ENCODE measurements at places on chromosomes 13 and 19. TPM values are rescaled to one million over a fixed set of nuclear protein-coding genes. Genes with fewer than 3 reads are reported as not detected.

- DNase-seq = no peak
Observed at GRCh38 chr13:100440751-100441425, 147.7 kb downstream of the GGACT start.

LCP1 gene
- 1,009 TPM for total RNA-seq

ENOX1 gene
- total RNA-seq = not detected

NLRP7 gene
- total RNA-seq = not detected

DNA sequence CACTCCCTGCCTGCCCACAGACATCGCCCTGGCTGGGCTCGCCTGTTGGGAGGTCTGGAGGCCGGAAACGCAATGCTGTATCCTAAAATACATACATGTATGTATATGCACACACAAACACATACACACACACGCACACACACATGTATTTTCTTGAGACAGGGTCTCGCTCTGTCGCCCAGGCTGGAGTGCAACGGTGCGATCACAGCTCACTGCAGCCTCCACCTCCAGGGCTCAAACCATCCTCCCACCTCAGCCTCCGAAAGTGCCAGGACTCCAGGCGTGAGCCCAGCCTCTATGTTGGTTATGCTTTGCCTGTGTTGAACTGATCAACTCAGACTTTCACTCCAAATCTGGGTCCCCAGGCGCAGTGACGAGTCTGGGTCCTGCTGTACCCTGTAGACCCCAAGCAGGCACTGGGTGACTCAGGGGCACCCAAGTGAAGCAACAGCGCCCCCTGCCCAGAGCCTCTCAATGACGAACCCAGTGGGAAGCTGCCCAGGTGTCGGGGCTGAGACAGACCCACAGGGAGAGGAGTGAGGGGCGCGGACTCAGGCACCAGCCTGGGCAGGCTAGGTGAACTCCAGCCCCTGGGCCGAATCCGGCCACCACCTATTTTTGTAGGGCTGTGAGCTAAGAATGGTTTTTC, 27.4 kb upstream of the CACTIN start:
- DNase-seq = no peak

GRCh38 chr13:90591927-90592268, 755.6 kb upstream of the MIR17HG start:
- no peak for DNase-seq

DNA sequence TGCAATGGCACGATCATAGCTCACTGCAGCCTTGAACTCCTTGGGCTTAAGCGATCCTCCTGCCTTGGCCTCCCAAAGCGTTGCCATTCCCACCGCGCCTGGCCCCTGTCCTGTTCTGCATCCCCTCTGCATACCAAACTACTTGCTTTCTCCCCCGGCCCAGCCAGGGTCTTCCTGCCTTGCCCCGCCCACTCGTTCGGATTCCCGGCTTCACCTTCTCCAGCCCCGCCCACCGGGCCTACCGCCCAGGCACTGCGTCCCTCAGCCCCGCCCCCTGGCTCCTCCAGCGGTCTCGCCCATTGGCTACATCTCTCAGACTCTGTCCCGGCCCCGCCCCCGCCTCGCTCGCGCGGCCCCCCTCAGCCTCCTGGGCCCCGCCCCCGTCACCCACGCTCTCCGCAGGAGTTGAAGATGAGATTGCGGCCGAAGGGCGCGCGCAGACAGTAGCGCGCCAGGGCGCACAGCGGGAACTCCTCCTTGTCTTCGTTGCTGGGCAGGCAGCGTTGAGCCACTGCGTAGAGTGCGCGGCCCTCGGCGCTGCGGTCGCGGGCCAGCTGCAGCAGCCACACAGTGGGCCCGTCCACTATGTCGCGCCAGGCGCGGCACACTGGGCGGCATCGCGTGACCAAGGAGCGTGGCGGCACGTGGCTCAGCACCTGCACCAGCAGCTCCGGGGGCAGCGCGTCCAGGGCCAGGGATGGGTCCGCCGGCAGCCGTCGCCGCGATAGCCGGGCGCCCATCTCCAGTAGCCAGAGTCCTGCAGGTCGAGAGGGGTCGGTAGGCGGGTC, 19.0 kb downstream of the MRPS12 start:
- DNase-seq = peak; percentile 84

DCLK1 gene
- not detected for total RNA-seq

DNA sequence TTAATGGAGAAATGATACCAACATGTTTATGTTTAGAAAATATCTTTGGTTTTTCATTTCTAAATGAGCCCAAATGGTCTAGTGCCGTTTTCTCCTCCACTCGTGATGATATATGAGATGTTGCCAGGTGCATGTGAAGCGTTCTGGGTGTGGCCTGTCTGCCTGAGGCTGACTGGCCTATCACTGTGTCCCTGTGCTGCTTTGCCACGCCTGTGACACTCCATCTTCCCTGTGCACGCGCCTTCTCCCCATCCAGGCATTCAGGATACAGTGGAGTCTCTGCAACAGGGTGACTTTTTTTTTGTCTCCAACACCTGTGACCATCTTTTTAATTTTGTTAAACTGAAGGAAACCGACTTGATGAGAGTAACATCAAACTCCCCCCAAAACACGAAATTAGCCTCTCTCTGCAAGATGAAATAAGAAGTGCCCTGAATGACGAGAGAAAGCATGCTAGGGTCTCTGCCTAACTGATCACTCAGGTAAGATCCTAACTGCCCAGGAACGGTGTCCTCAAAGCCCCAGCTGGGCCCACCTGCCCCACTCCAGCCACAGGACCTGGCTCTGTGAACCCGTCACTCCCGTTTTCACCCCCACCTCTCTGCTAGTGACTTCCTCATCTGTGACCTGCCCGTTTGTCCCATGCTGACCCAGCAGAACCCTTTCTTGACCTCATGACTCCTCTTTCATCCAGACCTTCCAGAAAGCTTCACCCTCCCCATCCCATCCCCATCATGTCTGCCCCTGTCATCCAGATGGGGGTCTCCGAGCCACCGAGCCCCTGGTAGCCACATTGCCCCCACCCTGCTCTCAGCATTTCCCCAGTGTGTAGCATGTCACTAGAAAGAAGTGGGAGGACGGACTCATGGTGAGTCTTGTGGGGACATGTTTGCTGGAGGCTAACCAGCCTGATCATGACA, 33.2 kb upstream of the TFDP1 start:
- no peak for DNase-seq

DNA sequence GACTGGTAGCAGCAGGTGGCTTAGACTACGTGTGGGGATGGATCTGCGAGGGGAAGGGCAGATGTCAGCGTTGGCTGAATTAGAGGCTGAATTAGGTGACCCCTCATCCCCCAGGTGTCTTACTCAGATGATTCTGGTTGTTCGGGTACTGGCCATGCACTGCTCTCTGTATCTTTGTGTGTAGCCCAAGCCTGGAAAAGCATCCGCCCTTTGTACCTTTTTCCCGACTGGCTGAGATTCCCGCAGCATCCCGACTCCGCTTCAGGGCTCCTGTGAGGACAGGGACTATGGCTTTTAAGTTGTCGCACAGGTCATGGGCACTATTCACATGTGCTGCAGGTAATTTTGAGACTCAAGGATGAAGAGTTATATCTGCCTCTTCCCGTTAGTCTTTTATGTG, 7.2 kb downstream of the TFDP1 start:
- no peak for DNase-seq

MAU2 gene
- 105 TPM for total RNA-seq

LILRB1 gene
- total RNA-seq = 2.3 TPM

- DNase-seq = no peak
Observed at GRCh38 chr19:904545-904944, 8.5 kb downstream of the R3HDM4 start.

DNA sequence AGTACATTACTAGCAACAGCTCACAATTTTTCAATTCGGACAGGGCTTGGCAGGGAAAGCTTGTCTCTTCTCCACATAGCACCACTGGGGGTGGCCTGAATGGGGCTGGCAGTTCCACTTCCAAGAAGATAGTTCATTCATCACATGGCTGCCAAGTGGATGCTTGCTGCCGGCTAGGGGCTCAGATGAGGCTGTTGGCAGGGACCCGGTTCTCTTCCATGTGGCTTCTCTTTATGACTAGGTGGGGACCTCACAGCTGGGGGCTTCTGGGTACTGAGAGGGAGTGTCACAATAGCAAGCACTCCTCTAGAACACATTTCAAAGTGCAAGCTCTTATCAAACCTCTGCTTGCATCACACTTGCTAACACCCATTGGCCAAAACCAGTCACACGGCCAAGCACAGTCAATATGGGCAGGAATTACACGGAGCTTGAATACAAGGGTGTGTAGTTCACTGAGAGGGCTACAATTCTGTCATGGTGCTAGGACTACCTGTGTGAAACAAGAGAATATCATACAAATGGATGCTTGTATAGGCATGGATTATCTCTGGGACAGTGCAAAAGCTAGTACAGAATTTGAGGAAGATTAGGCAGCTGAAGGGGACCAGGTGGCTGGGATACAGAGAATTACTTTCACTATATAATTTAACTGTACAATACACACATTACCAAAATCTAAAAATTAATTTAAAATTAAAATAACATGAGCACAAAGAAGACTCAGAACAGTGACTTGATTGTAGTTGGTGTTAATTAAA, 32.3 kb downstream of the ATP7B start:
- no peak for DNase-seq

GRCh38 chr19:17394891-17395415, 957 bp upstream of the CCDC194 start:
- peak; percentile 48 for DNase-seq

SULT2B1 gene
- not detected for total RNA-seq

GRCh38 chr19:29854033-29854432, 42.2 kb downstream of the CCNE1 start:
- DNase-seq = no peak

GRCh38 chr13:99812625-99813024, 158.9 kb downstream of the ZIC5 start:
- DNase-seq = no peak

GRCh38 chr13:43331672-43332071, 308.3 kb downstream of the DNAJC15 start:
- DNase-seq = no peak

SYNE4 gene
- total RNA-seq = 3.8 TPM

ZNF101 gene
- 126 TPM for total RNA-seq

FXYD5 gene
- total RNA-seq = 353 TPM

OR2Z1 gene
- total RNA-seq = not detected

DNA sequence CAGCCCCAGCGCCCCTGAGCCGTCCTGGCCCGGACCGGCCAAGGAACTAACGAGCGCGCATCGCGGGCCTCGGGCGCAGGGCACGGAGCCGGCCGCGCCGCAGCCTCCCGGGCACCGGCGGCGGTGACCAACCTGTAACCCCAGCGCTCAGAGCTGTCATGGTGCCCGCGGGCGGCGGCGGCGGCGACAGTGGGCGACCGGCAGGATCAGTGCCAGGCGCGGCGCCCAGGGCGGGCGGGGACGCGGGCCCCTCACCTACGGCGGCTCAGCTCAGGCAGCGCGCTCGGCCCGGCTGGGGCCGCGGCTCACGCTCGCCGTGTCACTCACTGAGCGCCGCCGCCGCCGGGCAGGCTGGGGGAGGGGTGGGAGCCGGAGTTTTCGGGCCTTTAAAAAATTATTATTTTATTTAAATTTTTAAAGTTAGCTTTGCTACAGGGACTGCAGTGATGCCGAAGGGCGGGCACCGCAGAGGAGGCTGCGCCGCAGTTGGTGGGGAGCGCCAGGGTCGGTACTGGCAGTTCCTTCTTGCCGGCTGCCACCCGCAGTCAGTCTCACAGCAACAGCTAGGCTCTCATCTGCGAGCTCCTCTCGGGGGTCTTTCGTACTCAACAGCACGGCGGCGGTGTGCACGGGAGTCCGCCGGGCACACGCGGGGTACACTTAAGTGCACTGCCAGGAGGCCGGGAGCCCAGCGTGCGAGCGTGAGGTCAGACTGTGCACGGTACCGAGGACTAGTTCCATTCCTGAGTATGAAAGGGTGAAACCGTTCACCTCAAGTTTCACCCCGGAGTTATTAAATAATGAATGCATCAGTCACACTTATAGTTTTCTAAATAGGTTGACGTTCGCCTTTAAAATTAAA, at the start of gene NALCN:
Gene NALCN (minus strand): TSS at position 328 of the 862 bp plus-strand sequence. CDS start 17,382 bp downstream, outside the sequence.
- DNase-seq = peak; percentile 29

PRDX2 gene
- 181 TPM for total RNA-seq

GRCh38 chr13:79450110-79450509, 30.8 kb upstream of the NDFIP2 start:
- no peak for DNase-seq

NCR1 gene
- 0.34 TPM for total RNA-seq

SPACA7 gene
- total RNA-seq = not detected

GRCh38 chr19:38360351-38360750, 14.0 kb upstream of the PSMD8 start:
- no peak for DNase-seq

DNA sequence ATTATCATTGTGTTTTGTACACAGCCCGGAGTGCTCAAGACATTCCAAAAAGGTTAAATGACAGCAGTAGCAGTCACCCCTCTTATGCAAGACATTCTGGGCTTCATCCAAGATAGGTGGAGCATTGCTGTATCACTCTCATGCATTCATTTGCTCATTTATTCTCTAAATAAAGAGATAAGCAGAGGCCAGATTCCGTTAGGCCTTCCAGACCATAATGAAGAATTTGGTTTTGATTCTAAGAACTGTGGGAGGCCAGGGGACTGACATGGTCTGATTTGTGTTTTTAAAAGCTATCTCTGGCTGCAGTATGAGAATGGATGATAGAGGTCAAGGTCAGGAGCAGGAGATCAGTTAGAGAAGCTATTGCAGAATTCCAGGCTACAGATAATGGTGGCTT, 145.8 kb downstream of the KCNRG start:
- DNase-seq = no peak

All from activated naive CD8-positive, alpha-beta T cell treated with anti-CD3 and anti-CD28 coated beads, Interleukin-2, amount 10 ng/mL, durations not matched to agents 7 days and 5 days (primary cell).